ENCODE measurements at places on chromosomes 2 and 18.

- DNase-seq: peak; percentile 23
These were observed 673 bp downstream of the CENPO start for GRCh38 chr2:24793761-24794435.

DNA sequence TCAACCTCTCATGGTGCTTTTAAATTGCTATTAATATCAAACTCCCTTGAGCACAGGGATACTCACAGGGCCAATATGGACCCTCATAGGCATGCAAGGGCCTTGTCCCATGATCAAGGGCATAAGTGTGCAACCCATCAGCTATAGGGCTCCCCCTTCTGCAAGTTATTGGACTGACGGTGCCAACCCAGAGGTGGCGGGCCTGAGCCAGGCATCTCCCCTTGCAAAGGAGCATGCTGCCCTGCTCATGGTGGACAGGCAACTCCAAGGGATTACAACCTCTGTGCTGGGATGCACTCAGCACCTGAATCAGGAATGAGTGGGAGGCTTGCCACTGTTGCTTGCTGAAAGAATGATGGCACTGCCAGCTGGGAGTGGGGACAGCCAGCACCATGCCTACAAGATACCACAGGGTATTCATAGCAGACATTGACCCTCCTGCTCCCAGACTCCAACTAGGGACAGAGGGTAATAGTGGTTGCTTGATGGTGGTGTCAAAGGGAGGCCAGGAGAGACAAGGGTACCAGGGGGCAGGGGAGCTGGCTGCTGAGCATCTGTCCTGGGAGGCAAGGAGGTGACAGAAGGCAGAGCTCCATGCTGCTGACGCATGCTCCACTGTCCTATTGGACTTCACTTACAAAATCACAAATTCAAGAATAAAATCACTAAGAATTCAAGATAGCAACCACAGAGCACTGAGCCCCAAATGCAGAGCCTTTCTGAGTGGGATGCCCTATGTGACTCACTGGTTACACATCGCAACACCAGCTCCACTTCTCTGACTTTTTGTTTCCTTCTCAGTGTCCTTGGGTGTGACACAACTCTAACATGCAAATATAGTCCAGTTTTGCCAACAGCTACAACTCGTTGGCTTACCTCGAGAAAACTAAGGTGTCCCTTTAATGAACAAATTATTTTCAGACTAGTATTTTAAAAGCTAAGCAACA lies 157.1 kb upstream of the CCDC150 start:
- peak; percentile 26 for DNase-seq

- no peak for DNase-seq
These were observed 28.3 kb upstream of the ATP6V1B1 start for GRCh38 chr2:70907130-70908057.

GRCh38 chr2:199019898-199020507 lies 437.7 kb downstream of the SATB2 start:
- peak; percentile 4 for DNase-seq

DNA sequence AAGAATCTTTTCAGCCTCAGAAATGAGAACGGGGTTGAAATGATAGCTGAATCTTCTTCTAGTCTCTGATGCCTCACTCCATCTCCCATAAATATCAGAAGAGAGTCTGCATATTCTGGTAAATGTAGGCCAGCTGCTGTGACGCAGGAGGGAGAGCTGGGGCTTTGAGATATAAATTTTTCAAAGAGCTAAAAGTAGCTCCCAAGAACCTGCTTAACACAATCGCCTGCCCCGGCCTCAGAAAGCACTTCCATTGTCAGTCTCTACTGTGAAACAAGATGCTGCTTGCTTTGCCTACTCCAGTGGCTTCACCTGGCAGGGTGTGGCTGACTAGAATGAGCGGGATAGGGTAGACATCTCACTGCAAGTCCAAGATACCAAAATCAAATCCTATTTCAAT lies 105.0 kb upstream of the CCDC150 start:
- DNase-seq: no peak

Measured in H54 (cell line).